ELR (cell line): ENCODE measurements at places on chromosomes 1 and 21.
A peak's percentile ranks its signal among the peaks of the same experiment; 100 is the strongest.

- no peak for DNase-seq
These were observed 123.6 kb upstream of the JUN start for GRCh38 chr1:58907398-58907797.

- DNase-seq, result no peak
These were observed 77.5 kb upstream of the L1TD1 start for GRCh38 chr1:62117018-62117750.

DNA sequence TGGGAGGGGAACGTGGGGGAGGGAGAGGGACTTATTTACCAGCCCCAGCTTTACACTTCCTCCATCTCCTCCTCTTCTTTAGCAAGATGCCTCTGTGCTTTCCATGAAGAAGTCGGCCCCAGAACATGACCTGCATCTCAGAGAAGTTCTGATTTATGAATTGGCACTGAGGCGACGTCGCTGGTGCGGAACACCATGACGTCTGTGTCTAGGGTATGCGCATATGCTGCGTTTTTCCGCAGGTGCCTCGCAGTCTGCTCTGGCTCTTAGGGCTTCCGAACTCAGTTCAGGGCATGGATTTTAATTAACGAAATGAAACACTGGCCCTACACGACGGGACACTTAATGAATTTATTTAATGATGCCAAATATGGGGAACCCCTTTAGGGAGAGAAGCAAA, 510.3 kb downstream of the SMYD3 start:
- DNase-seq, result no peak

DNA sequence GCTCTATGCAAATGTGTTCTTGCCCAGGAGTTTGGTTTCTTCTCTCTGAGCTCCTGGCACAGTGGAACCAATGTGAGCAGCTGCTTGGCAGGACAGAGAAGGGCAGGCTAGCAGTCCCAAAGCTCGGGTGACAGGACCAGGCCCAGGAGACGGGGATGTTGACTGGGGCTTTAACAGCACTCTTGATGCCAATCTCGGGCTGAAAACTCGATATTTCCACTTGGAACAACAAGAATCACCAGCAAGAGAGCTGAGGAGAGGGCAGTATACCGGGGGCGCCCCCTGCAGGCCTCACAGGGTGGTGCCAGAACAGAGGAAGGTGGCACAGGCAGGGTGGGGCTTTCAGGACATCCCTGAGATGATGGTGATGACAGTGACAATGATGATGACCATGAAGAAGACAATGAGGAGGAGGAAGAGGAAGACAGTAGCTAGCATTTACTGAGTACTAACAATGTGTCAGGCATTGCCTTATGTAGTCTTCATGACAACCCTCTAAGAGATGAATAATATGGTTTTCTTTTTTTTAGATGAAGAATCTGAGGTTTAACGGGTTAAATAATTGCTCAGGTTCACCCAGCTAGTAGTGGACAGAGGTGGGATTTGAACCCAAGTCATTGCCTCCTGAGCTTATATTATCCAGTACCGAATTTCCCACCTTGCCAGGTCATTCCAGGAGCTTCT, 2.7 kb upstream of the KCNJ9 start:
- DNase-seq, result peak; percentile 44

- peak; percentile 70 for DNase-seq
These were observed 20.5 kb downstream of the HIVEP3 start for GRCh38 chr1:41898191-41898713.
